Trophoblast cell (in vitro differentiated cells and primary cell): ENCODE measurements at places on chromosomes 1 and 21.
A peak's percentile ranks its signal among the peaks of the same experiment; 100 is the strongest.

GRCh38 chr1:218957971-218958370 is 215.7 kb upstream of the LYPLAL1 start:
- DNase-seq: no peak

DNA sequence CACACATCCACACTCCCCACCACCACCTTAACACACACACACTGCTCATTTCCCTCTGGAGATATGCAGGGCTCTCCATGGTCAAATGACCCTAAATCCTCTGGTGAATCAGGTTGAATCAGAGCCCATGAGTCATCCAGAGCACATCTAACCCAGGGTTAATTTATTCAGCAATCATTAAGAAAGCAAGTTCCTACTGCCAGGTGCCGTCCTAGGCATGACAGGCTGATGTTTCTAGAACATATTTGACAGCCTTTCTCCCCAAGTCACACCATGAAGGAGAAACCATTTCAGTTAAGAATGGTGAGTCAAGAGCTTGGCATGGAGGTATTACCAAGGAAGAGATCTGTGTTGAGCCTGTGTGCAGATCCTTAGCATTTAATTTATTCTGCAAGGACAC is 194.3 kb upstream of the CAMK1G start:
- DNase-seq: peak; percentile 65

GRCh38 chr1:53893999-53894636 is at the start of gene DIO1:
Gene DIO1, plus strand, starts transcription at chr1:53894187. Its CDS starts 24 bp downstream, at chr1:53894211.
- DNase-seq: no peak

DNA sequence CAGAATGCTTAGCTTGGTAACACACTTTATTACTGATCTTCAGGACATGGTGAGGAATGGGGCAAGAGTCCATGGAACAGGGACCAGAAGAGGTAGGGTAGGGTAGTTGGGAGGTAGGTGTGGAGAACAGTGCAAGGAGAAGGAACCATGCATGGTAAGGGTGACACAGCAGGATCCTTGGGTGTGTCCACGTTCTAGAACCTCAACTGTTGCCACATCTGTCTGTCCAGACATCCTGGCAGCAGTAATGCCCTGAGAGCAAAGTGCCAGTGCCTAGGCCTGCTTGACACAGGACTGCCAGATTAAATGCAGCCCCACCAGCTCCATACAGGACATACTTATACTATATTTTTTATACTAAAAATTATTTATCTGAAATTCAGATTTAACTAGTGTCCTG is 13.9 kb downstream of the DMAP1 start:
- DNase-seq: no peak

GRCh38 chr1:75203415-75204277 is 69.5 kb downstream of the LHX8 start:
- DNase-seq: peak; percentile 36

DNA sequence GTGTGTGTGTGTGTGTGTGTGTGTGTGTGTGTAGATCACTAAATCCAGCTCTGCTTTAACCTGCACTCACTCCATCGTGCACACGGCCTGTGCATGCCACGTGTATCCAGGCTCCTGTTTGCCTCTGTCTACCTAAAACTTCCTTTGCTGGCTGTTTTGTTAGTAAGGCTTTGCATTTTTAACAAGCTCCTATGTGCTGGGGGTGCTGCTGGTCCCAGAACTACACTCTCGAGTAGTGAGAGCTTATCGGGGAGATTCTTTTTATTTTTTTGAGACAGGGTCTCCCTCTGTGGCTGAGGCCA is 596 bp upstream of the TCEA3 start:
- DNase-seq: no peak

- DNase-seq: no peak
Observed at GRCh38 chr1:57324388-57324787, 99.5 kb downstream of the DAB1 start.

DNA sequence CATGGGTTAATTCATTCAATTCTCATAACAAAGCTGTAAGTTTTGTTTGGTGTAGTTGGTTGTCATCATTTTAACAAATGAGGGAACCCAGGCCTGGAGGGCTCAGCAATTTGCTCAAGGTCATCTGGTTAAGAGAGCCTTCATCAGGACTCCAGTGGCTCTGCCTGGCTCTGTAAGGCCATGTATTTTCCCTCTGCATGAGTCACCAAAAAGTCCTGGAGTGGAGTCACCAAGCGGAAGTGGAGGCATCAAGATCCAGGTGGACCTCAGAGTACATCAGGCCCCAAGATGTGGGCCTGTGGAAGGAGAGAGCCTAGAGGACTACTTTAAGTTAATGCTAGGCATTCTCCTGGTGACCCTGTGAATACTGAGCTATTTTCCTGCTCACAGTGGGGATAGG is 30.0 kb upstream of the RBM15 start:
- DNase-seq: no peak

DNA sequence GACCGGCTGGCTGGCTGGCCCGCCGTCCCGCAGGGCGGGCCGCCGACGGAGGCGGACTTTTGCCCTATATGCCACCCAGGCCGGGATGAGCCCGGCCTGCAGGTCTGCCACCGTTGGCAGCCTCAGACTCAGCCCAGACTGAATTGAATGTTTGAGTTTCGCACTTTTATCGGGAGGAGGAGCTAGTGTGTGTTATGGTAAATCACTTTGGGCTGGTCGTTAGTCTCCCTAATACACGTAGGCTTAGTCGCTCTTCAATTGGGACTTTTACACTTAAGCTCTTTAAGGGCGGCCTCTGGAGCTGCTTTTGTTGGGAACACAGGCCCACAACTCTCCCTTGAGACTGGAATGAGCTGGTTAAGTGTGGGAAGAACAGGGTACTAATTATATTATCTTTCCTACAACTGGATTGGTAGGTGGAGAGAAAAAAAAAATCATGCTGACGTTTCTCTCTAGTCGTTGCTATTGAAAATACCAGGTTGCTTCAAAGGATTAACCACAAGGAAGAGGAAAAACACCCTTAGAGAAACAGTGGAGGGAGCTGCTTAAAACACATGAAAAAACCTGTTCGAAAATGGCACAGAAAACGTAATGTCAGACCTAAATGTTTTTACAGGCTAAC is 1.4 kb upstream of the IRF2BP2 start:
- DNase-seq: peak; percentile 77

GRCh38 chr1:69551476-69552324 is 16.0 kb upstream of the LRRC7 start:
- DNase-seq: no peak

GRCh38 chr1:64493831-64494230 is 23.9 kb downstream of the CACHD1 start:
- no peak for DNase-seq

- peak; percentile 62 for DNase-seq
Observed at GRCh38 chr1:201696217-201696761, 132.7 kb upstream of the IPO9 start.
